ENCODE measurements at places on chromosomes 3 and 15.

DNA sequence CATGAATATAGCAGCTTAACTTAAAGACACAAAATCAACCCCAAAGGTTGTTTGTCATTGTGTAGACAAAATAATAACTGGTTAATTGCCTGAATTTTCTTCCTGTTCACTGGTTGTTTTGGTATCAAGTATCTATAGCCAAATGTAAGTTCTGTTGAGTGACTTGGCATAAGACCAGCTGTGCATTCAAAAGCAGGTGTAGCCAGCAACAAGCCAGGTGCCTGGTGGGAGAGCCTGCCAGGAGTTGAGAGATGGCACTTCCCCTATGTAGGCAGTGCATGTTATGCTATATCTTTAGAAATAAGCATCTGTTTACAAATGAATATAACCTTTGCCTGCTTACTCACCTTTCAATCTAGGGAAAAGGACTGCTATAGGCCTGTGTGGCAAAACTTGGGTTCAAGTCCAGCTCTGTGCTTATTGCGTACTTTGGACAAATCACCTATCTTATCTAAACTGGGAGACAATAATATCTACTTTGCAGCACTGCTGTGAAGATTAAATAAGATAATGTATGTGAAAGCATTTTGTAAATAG, 84.9 kb upstream of the TBL1XR1 start:
- DNase-seq, result no peak
- no peaks in the 10 kb centered on the region for H3K36me3 ChIP-seq
- no peaks in the 10 kb centered on the region for H3K27me3 ChIP-seq
- H3K4me3 ChIP-seq, result no peak overlapping the region
- H3K27ac ChIP-seq, result no peak overlapping the region

GRCh38 chr3:45034612-45035252, 8.6 kb downstream of the CLEC3B start:
- H3K36me3 ChIP-seq, result no peaks in the 10 kb centered on the region
- peaks cover 40% of the 10 kb centered on the region for H3K4me1 ChIP-seq
- H3K27ac ChIP-seq, result peak overlapping the region; percentile 4
- no peak overlapping the region for H3K4me3 ChIP-seq
- no peaks in the 10 kb centered on the region for H3K27me3 ChIP-seq
- no peak for DNase-seq

GRCh38 chr15:41286665-41287333, 45.6 kb downstream of the OIP5 start:
- H3K4me3 ChIP-seq, result no peak overlapping the region
- H3K27ac ChIP-seq, result no peak overlapping the region
- DNase-seq, result no peak
- no peaks in the 10 kb centered on the region for H3K36me3 ChIP-seq
- H3K4me1 ChIP-seq, result peaks cover 5% of the 10 kb centered on the region

DNA sequence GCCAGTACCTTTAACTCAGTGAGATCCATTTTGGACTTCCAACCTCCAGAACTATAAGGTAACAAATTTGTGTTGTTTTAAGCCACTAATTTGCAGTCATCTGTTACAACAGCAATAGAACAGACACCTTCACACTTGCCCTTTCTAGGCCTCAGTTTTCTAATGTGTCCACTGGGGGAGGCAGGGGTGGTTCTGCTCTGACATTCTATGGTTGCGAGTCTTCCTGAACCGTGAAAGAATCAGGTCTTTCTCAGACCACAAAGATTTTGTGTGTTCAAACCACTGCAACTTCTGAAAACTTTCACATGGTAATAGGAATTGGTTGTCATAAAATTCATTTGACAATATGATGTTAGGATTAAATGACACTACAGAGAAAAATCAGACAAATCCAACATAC, 26.8 kb upstream of the CSTA start:
- H3K4me1 ChIP-seq, result peaks cover 29% of the 10 kb centered on the region
- H3K27me3 ChIP-seq, result no peaks in the 10 kb centered on the region
- H3K36me3 ChIP-seq, result no peaks in the 10 kb centered on the region
- no peak for DNase-seq
- H3K4me3 ChIP-seq, result no peak overlapping the region
- no peak overlapping the region for H3K27ac ChIP-seq

GRCh38 chr15:101010781-101011180, 91.6 kb downstream of the LRRK1 start:
- no peaks in the 10 kb centered on the region for H3K4me1 ChIP-seq
- H3K27ac ChIP-seq, result no peak overlapping the region
- no peaks in the 10 kb centered on the region for H3K36me3 ChIP-seq

- peaks cover 5% of the 10 kb centered on the region for H3K4me1 ChIP-seq
- H3K4me3 ChIP-seq, result no peak overlapping the region
- H3K36me3 ChIP-seq, result no peaks in the 10 kb centered on the region
- no peak overlapping the region for H3K27ac ChIP-seq
Observed at GRCh38 chr3:79517766-79518413, 249.9 kb downstream of the ROBO1 start.

DNA sequence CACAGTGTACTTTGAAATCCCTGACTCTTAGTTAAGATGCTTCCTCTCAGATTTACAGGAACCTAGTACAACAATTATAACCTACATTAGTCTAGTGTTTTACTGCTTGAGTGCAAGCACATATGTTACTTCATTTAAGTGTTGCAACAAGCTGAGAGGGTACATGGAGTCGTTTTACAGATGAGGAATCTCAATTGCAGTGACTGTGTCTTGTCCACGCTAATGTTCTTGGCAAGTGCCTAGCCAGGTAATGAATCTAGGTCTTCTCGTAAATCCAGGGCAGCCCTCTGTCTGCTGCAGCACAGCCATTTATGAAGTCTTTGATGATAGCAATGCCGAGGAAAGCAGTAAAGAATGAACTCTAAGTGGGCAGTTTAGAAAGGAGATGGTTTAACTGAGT, 384.4 kb upstream of the ARPP21 start:
- H3K27ac ChIP-seq, result no peak overlapping the region
- no peak overlapping the region for H3K4me3 ChIP-seq
- H3K36me3 ChIP-seq, result no peaks in the 10 kb centered on the region
- no peaks in the 10 kb centered on the region for H3K27me3 ChIP-seq

DNA sequence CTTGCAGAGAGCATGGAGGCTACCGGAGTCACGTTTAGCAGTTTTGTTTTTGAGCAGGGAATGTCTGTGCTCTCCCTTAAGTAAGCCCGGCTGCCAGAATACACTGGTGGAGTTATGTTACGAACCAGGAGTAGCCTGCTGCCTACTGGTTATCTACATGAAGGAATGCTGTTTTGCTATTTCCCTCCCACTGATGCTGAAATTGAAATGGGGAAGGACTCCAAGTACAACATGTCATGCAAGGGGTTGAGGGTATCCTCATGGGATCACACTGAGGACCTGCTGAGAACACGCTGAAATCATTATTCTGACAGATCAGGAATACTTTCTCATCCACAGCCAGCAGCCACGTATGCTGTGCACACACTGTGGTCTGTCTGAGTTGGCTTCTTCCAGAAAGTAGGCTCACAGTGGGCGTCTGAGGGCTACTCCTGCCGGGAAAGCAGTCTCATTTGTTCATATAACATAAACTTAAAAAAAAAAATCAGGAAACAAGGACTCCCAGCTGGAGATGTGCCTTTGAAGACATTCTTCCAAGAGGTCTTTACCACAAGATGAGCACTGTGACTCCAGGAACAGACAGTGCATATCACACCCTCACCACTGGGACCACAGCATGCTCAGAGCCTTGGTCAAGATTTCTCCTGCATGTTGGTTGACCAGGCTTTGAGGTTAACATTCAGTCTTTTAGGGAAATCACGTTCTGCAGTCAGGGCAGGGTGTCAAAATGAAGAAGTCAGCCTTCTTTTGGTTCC, 300.4 kb upstream of the RASGRP1 start:
- H3K27ac ChIP-seq, result peak overlapping the region; percentile 47
- no peaks in the 10 kb centered on the region for H3K27me3 ChIP-seq
- H3K4me3 ChIP-seq, result no peak overlapping the region

DNA sequence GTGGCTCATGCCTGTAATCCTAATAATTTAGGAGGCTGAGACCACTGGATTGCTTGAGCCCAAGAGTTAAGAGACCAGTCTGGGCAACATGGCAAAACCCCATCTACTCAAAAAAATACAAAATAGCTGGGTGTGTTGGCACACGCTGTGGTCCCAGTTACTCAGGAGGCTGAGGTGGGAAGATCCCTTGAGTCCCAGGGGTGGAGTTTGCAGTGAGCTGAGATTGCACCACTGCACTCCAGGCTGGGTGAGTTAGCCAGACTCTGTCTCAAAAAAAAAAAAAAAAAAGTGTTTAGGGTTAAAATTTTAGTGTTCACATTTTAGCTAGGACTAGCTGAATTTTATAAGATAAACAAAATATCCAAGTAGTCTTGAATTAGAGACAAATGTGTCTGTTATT, 1340.1 kb upstream of the EPHA6 start:
- DNase-seq, result no peak
- H3K27ac ChIP-seq, result no peak overlapping the region
- H3K36me3 ChIP-seq, result no peaks in the 10 kb centered on the region

DNA sequence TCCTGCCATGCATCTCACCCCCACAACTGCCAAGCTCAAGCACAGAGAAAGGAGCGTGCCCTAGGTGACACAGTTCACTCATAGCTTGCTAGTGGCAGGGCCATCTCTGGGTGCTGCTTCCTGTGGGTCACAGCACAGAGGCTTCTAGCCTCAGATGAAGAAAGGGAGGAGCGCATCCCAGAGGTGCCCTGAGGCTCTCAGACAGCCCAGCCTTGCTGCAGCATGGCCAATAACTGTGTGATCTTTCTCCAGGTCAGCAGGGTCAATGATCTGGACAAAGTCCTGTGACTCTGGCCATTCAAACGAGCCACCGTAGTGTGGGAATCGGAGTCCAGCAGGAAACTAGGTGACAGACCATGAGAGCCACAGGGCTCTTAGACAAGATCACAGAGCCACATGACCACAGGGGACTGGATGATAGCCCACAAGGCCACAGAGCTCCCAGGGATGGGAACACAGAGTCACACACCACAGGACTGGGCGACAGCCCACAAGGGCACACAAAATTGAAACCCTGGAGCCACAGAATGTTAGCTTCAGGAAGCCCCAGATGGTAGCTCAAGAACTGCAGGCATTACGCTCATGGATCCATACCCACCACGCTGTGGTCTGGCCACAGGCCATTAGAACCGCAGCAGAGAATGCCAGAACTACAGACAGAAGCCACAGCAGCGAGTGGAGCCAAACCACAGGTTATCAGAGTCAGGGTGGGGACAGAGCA, 25.9 kb upstream of the GRIP2 start:
- no peak for DNase-seq
- H3K4me1 ChIP-seq, result no peaks in the 10 kb centered on the region
- no peak overlapping the region for H3K27ac ChIP-seq

GRCh38 chr3:112117841-112118571, 15.0 kb downstream of the GCSAM start:
- no peaks in the 10 kb centered on the region for H3K4me1 ChIP-seq
- DNase-seq, result no peak
- no peaks in the 10 kb centered on the region for H3K27me3 ChIP-seq
- no peak overlapping the region for H3K4me3 ChIP-seq
- H3K36me3 ChIP-seq, result peaks cover 51% of the 10 kb centered on the region

DNA sequence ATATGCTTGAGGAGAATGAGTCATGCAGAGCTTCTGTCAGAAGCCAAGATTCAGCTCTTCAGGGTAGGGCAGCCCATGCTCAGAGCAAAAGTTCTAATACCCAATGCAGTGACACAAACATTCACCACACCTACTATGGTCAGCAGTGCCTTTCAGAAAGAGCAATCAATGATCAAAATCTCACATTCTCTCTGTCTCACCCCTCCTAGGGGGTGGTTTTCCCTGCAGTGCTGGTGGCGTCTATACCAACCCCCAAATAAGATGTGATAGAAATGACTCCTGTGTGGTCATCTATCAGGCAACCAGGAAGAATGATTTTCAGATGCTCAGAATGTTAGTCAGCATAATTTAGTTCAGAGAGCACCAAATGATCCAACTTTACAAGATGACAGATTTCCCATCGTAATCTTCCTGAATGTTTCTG, 385.3 kb downstream of the NTRK3 start:
- H3K27me3 ChIP-seq, result no peaks in the 10 kb centered on the region
- H3K27ac ChIP-seq, result no peak overlapping the region
- H3K4me1 ChIP-seq, result no peaks in the 10 kb centered on the region
- H3K4me3 ChIP-seq, result no peak overlapping the region

DNA sequence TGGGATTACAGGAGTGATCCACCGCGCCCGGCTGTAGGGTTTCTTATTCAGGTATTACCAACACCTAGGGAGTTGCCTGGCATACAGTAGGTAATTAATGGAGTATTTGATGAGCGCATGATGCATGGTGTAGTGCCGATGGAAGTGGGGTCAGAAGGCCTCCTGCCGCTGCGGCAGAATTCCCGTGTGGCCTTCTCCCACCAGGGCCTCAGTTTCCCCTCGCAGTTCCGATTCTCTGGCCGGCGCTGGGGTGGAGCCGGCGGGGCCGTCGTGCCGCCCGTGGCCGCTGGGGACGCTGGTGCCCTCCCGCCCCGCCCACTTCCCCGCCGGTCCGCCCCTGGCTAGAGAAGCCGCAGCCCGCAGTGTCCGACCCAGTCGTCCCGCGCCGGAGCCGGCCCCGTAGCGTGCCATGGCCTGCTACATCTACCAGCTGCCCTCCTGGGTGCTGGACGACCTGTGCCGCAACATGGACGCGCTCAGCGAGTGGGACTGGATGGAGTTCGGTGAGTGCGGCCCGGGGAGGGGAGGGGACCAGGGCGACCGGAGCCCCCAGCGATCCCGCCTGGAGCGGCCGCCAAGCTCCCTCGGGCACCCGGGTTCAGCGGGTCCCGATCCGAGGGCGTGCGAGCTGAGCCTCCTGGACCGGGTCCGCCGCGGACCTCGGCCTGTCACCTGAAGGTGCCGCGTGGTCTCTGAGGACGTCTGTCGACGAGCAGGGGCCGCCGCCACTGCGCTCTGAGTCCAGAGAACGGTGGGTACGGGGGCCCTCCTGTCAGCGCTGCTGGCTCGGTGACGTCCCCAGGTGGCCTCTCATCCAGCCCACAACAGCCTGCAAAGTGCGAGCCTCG, at the start of gene IRAK2:
TSS of gene IRAK2 (plus strand) at position 374 of the 848 bp plus-strand sequence. CDS start at position 410, 36 bp downstream.
- H3K27ac ChIP-seq, result peak within 1 kb of the TSS; percentile 77
- no peak for DNase-seq
- peak within 1 kb of the TSS; percentile 83 for H3K4me3 ChIP-seq
- peaks cover 4% of the 10 kb centered on the region for H3K4me1 ChIP-seq
- no peaks in the 10 kb centered on the region for H3K36me3 ChIP-seq

DNA sequence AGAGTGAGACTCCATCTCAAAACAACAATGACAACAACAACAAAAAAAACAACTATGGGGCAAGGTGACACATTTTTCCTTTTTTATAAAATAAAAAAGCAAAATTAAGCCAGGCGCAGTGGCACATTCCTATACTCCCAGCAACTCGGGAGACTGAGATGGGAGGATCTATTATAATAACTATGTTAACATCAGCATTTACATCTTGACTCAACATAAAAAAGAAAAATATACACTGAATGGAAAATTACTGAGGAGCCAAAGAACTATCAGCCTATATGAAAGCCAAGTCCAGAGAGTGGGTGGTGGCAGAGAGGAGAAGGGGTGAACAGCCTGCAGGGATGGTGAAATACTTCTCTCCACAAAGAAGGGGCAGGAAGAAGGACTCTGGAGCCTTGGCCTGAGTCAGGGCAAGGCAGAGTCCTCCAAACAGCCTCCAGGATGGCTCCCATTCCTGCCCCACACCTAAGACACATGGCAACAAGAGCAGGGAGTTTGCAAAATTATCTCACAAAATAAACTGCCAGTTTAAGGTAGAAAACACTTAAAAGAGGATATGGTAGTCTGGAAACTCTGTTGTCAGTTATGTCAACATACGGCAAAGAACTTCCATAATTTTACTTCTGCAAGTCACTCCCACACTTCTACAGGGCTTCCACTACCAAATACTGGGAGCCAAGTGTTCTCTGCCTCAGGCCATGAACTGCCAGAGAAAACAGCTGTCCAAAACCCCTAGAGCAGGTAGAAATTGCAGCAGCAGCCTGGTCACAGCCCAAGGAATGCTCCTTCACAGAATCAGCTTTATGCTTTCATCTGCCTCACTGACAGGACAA, 25.9 kb downstream of the HSPBAP1 start:
- DNase-seq, result no peak
- H3K4me3 ChIP-seq, result no peak overlapping the region
- peak overlapping the region; percentile 68 for H3K27ac ChIP-seq
- H3K27me3 ChIP-seq, result no peaks in the 10 kb centered on the region
